Colonic mucosa (tissue), 4 donors: ENCODE measurements at places on chromosomes 11 and 22.

DNA sequence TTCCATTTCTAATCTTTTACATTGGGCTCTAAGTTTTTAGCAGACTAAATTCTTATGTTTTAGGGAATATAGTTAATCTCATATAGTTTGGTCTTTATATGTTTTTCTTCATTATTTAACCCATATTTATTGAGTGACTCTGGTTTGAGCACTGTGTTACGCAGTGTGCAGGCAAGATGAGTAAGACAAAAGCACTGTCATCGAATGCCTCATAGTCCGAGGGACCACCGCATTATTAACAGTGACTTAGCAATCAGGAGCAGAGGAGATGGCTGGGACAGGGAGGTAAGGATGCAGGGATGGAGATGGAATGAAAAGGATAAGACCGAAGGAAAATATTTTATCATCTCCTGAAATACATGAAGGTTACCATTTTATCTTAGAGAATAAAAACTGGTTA lies 65.2 kb upstream of the CTSC start:
- DNase-seq = no peak

DNA sequence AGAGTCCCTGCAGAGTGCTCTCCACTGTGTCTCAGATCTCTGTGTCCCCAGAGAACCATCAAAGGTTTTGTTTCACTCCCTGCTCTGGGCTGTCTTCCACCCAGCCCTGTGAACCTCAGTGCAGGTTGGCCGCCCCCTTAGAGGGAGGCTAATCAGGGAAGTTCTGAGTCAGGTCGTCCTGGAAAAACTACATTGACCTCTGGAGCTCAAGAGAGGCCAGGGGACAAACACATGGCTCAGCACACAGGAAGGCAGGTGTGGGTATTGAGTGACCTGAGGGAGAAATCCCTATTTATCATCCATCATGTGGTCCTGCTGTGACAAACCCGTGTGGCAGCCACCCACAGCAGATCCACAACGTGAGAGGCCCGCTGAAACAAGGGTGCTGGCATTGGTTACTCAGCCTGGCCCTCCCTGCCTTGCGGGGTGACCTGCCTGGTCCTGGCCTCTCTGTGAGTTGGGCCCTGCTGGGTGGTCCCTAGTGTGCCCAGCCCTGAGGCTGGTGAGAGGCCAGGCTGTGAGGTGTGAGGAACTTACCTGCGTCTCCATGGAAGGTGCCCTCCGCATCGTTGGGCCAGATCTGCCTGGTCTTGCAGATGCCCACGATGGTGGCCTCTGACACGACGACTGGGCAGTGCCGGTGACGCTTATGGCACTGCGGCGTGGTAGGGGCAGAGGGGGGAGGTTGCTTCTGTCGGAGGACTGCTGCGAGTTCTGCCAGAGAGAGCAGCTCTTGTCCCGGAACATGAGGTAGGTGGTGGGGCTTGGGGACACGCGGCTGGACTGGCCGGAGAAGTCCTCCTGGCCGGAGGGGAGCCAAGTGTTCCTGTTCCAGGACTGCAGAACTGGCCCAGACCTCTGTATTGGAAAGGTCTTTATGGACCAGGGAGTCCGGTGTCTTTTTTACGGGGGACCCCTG lies 669 bp upstream of the BCR start:
- peak; percentile 32 for DNase-seq

- DNase-seq = no peak
Observed at GRCh38 chr11:87954476-87954875, 220.8 kb downstream of the RAB38 start.

DNA sequence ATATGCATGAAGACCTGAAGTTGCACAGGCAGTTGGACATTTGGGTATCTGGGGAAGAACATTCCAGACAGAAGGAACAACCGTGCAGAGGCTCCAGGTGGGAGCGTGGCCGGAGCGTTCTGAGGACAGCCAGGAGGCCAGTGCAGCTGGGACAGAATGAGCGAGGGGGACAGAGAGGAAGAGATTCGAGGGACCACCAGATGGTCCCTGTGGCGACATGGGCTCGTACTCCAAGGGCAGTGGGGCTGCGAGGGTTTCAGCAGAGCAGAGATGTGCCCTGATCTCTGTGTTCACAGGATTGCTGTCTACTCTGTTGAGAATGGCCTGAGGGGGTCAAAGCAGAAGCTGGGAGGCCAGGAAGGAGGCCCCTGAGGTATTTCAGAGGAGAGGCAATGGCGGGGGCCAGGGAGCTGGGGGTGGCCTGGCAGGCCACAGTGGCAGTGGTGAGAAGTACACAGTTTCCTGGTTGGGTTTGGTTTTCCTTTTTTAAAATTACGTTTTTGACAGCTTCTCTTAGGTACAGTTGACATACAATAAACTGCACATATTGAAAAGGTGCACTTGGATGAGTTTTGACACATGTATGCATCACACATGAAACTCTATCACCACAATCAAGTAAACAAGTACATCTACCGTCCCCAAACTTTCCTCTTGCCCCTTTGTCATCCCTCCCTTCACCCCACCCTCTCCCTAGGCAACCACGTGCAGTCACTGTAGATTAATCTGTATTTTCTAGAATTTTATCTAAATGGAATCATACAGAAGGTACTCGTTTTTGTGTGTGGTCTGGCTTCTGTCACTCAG lies 24.8 kb upstream of the SOX10 start:
- no peak for DNase-seq

DNA sequence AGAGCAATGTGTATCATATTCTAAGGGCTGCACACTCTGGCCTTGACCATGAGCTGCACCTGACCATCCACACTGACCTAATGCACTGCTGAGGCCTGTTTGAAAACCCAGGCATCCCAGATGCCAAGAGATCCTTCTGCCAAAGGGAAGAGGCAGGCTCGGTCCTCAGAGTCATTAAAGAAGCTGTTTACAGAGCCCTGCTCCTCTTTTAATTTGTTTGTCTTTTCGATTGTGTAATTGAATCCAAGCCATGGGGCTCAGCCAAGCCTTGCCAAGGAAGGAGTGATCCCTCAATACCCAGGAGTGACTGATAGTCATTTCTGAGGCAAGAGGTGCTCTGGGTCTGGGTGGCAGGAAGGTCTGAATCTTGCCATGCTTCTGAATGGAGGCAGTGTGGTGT lies 94.5 kb upstream of the ISX start:
- no peak for DNase-seq

- DNase-seq = no peak
Observed at GRCh38 chr11:3153291-3153861, 11.7 kb downstream of the OSBPL5 start.
